ENCODE measurements at places on chromosomes 12 and 14.

- no peak for DNase-seq
These were observed 122.1 kb downstream of the PLEKHA5 start for GRCh38 chr12:19251481-19252132.

GRCh38 chr14:49947506-49947905, 54.6 kb downstream of the ARF6 start:
- no peak for DNase-seq

DNA sequence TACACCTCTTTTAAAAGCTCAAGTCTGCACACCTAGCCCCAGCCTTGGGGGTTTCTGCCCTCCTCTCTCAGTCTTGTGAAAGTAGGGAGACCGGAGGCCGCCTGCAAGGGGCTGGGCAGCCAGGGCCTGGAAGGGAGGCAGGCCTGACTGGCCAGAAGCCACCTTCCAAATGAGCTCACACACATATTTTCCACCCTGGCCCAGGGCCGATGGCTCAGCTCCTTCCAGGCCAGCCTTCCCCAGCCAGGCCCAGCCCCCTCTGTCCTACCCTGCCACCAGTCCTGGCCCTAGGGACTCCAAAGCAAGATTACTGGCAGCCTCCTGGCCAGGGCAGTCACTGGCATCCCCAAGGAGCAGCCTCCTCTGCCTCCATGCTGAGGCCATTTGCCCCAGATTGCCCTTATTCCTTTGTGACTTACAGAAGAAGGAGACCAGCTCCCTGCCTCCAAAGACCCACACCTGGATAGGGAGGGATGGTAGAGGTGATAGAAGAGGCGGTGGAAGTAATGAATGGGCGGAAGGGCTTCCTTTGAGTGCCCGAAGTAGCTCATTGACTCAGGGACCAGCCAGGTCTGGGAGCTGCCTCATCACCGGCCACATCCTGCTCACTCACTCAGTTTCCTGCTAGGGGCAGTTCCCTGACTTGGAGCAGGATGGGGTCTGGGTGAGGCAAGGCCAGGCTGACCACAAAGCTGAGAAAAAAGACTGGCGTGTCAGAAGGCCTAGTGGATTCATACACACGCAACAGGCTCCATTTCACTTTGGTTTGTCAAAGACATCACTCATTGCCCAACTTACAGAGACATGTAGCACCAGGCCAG, 14.8 kb downstream of the MMP14 start:
- no peak for DNase-seq

DNA sequence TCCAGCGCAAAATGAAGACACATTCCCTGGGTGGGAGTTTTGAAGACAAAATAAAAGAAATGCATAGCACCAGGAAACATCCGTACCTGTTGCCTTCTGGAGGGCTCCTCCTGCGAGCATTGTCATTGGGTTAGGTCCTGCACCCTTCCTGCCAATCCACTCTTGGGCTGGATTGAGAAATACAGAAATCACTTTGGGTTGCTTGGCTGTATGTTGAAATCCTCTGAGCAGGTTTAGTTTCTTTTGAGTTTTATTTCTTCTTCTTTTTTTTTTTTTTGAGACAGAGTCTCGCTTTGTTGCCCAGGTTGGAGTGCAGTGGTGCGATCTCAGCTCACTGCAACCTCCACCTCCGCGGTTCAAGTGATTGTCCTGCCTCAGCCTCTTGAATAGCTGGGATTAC, 67.6 kb downstream of the ARF6 start:
- no peak for DNase-seq

- DNase-seq: no peak
These were observed 55.7 kb upstream of the FRMD6 start for GRCh38 chr14:51595881-51596455.

DNA sequence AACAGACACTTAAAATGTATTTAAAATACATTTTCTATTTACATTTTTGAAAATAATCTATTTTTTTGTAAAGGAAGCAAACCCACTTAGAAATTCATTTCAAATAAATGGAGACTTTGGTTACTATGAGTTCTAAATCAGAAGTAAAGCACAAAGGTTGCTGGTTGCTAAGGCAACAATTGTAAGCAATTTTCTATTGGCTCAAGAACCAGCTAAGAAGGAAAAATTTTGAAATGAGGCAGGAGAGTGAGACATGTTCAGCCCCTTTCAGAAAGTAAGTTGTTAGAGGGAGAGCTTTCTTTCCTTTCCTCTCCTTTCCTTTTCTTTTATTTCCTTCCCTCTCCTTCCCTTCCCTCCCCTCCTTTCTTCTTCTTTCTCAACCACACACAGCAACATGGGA, 80.7 kb downstream of the PRMT8 start:
- no peak for DNase-seq

GRCh38 chr12:104295954-104296353, 7.6 kb upstream of the EID3 start:
- DNase-seq: no peak

- no peak for DNase-seq
These were observed 65.3 kb downstream of the KLHL28 start for GRCh38 chr14:44896275-44897040.

DNA sequence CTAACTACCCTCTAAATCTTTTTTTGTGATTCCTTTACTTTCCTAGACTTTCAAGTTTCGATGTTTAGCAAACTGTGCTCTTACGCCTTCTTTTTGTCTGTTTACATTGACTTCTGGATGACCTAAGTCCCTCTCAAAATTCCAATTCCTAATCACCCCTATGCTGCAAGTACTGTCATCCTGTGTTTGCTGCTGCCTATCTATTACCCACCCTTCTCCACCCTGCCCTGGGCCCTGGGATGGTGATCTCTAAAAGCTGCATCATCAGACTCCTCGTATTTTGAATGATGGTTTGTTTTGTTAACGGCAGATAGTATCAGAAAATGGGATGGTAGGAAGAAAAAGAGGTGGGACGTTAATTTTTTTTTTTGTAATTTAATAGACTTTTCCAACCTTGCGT, 272.1 kb downstream of the DIO2 start:
- no peak for DNase-seq

DNA sequence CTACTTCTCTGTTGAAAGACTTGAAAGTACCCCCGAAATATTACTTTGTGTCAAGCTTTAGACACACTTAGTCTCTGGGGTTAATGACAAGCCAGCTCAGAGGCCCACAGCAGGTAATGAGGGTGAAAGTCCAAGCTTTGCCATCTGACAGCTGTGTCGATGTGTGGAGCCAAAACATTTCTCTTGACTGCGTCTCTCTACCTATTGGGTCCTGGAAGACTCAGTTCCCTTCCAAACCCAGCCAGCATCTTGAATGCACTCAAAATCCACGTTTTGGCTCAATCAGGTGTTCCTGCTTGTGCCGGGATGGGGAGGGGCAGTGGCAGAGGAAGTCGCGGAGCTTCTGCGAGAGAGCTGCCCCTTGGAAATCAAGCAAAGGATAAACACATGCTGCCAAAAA, 3.2 kb downstream of the PLXNC1 start:
- no peak for DNase-seq

- DNase-seq: no peak
These were observed 133.1 kb downstream of the NCOR2 start for GRCh38 chr12:124434354-124434753.

GRCh38 chr12:76680940-76681339, 83.0 kb upstream of the ZDHHC17 start:
- DNase-seq: no peak

DNA sequence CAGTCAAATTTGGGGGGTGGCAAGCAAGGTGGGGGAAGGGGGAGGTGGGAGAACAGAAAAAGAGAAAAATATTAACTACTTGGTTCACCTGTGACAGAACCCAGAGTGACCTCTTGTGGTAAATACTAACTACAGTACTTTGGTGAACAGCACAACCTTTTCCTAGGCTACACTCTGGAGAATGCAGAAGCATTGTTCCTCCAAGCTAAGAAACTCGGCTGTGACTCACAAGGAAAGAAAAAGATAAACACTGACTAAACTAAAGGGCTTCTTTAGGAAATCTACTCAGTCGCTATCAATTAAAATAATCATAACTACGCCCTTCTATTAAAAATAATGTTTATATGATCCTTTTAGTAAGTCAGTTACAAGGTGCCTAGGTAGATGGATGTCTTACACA, 5.4 kb downstream of the KCNH5 start:
- no peak for DNase-seq

GRCh38 chr14:76696791-76697190, 64.5 kb upstream of the VASH1 start:
- no peak for DNase-seq

DNA sequence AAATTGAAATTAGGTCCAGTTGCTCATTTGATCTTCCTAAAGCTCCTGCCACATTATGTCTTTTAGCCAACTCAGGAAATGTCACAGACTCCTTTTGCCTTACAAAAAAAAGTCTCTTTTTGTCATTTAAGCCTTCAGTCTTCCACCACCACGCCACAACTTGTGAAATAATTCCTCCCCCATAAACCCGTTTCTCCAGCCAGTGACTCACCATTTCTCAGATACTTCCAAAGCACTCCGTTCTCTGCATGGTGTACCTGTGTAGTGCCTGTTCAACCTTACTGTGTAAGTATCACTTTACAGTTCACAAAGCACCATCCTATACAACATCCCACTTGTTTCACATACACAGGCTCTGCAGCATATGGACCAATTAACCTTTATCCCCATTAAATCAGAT, 139.5 kb upstream of the AEBP2 start:
- DNase-seq: no peak

GRCh38 chr14:49893309-49894213, 679 bp downstream of the ARF6 start:
- DNase-seq: no peak

DNA sequence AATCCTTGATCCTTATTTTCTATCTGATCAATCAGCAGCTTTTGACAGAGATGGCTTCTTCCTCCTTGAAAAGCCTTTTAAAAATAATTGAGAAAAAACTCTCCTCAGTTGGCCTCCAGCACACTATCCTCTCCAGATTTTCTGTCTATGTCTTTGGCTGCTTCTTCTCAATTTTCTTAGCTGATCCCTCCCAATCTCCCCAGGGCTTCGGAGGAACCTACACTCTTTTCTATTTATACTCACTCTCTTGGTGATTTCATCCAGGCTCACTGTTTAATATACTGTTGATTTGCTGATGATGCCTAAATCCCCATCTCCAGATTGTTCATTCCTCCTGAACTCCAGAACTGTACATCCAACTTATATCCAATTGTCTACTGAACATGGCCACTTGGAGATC, 54.8 kb downstream of the RDH12 start:
- DNase-seq: no peak

DNA sequence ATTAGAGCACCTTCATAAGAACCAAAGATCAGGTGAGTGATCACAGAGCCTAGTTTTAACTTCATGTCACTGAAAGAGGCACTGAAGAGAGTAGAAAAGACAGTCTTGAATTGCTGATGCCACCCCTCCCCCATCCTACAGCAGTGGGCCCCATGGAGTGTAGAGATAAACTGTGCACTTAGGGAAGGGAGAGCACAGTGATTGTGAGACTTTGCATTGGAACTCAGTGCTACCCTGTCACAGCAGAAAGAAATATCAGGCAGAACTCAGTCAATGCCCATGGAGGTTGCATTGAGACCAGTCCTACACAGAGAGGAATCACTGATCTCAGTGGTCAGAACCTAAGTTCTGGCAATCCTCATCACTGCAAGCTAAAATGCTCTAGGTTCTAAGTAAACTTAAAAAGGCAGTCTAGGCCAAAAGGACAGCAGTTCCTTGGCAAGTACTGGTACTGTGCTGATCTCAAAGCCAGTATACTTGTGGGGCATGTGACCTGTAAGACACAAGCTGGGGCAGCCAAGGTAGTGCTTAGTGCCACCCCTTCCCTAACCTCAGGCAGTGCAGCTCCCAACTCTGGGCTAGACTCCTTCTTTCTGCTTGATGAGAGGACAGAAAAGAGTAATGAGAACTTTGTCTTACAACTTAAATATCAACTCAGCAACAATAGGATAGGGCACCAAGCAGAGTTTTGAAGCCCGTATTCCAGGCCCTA, 94.1 kb downstream of the FSCB start:
- DNase-seq: no peak

DNA sequence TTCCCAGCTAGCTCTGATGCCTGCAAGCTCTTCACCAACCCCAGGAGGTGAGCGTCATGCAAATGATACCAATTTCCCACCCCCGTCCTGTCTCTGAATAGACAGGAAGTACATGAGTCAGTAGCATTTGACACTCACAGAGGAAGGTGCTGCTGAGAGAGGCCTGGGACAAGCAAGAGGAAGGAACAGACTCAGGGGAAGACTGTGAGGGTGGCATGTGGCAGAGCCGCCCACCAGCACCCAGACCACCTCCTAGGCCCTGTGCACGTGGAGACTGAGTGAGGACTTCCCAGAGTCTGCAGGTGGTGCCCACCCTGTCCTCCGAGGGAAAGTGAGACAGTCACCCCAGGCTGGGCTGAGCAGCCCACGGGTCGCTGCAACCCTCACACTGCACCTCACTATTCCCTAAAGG, 199.5 kb upstream of the SFSWAP start:
- no peak for DNase-seq

DNA sequence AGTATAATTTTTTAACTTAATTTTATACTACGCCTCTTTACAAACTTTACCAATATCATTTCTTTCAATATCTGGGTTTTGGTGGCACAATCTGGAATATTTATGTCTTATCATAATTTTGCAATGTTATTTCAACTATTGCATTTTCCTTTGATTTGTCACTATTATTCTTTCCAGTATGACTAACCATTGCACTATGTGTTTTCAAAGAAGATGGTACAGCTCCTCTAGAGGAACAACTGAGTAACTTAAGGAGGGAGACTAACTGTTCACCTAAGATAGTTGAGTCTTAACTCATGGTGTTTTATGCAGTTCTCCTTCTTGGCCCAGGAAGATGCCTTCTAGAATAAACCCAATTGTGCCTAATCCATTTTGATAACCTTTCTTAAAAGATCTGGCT, 60.5 kb upstream of the KIF21A start:
- DNase-seq: no peak

DNA sequence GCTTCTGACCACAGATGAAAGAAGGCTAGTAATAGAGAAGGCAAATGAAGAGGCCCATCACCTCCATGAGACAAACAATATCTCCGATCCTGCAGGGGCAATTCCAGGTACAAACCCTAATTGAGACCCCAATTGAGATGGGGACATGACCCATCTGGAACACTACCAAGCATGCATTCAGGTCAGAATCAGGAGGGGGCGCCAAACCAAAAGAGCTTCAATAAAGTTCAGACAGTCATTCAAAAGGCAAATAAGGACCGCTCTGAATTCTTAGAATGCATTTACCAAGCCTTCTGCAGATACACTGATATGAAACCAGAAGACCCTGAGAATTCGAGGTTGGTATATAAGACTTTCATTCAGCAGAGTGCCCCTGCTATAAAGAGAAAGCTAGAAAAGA, 10.2 kb upstream of the EDDM3B start:
- no peak for DNase-seq
